ENCODE measurements at places on chromosomes 7 and 10.

- DNase-seq, result no peak
Observed at GRCh38 chr10:117741524-117741923, 199.0 kb downstream of the EMX2 start.

DNA sequence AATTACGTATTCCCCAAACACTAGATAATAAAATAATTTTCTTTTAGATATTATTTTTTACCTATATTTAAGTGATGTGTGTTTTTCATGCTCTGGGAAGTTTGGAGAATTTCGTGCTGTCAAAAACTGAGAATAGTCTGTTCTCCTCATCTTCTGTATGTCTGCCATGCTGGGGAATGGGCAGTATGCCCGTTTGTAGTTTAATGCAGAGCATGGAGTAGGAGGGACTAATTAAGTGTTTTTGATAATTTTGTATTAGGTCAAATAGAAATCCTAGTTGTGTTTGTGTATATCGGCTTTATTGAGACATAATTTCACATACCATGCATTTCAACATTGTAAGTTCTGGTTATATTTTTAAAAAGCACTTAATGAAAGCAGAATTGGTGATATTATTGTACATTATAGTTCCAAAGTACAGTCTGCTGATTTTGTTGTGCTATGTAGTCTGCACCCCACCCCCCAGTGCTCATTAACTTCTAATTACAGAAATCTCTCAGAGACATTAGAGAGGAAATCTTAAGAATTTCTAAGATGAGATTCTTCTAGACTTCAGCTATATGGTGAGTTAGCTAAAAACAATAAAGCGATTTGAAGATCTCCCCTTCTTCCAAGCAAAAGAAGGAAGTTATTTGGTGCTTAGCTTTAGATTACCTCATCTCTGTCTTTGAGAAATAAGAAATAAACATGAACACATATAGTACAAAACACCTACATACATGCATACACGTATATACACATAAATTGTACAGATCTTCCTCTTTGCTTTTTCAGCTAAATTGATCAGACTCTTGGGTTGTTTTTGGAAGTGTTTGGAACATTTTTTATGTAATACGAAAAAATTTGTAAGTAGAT lies 22.2 kb downstream of the ZRANB1 start:
- no peak for DNase-seq

DNA sequence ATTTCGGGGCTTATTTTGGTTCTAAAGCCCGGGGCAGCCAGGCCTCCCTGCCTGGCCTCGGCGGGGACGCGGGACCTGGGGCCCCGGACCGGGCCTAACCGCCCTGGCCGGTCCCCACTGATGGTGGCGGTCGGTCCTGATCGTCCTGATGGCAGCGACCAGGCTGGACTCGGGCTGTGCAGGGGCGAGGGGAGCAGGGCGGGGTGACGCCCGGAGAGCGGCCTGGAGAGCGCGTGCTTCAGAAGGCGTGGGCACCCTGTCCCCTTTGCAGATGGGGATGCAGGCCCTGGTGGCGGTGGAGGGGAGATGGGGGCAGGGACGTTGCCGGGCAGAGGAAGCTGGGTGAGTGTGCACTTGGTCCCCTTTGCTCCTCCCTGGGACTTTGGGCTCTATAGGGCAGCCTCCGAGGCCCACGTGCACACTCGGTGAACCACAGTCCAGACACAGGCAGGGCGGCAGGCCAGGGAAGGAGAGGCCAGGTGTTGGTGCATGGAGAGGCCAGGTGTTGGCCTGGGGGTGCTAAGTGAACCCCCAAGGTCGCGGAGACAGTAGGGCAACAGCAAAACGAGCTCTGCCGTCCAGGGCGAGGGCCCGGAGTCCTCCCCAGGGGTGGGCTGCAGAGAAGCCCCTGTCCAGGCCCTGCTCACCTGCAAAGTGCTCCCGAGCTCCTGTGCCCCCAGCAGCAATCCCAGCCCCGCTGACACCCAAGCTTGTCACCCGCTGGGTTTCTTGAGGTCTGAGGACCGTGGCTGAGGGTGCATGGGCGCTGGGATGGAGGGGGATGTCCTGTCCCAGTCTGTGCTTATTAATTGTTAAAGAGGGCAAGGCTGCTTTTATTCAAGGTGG lies 42.4 kb upstream of the FAM20C start:
- DNase-seq, result no peak

- peak; percentile 100 for DNase-seq
Observed at GRCh38 chr10:99395750-99396445, 34.5 kb downstream of the GOT1 start.

- no peak for DNase-seq
Observed at GRCh38 chr7:24764972-24765744, 7.9 kb upstream of the GSDME start.

DNA sequence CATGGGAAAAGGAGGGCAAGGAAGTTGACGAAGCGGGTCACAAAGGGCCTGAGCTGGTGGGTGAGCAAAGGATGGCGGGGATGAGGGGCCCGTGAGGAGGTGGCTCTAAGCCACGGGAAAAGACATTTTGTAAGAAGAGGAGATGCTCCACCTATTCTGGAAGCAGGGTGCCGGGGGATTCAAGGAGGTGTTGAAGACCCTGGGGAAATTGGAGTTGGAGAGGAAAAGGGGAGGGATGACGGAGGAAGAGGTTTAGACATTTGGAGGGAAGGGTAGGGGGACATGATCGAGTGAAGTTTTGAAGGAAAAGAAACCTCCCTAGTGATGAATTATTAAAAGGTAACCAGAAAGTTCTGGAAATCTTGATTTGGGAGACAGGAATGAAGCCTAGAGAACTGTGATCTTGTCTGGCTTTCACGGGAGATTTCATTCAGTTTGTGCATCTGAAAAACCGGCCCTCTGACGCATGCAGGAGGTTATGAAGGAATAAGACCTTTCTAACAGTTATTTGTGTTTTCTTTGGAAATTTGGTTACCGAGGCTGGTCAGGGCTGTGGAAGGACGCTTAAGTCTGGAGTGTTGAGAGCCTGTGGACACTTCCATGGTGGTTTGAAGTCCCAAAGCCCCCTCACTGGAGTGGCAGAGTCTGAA lies 1.4 kb downstream of the SMO start:
- DNase-seq, result no peak

- no peak for DNase-seq
Observed at GRCh38 chr7:156840134-156840533, 52.8 kb downstream of the LMBR1 start.

- no peak for DNase-seq
Observed at GRCh38 chr10:19791032-19791431, 25.2 kb upstream of the PLXDC2 start.

- DNase-seq, result no peak
Observed at GRCh38 chr10:31515819-31516402, 196.9 kb downstream of the ZEB1 start.

- DNase-seq, result no peak
Observed at GRCh38 chr7:17181482-17181881, 117.0 kb upstream of the AHR start.

GRCh38 chr10:119431034-119431772 lies 111.3 kb downstream of the RGS10 start:
- no peak for DNase-seq

- no peak for DNase-seq
Observed at GRCh38 chr10:123555616-123556015, 110.5 kb upstream of the GPR26 start.

DNA sequence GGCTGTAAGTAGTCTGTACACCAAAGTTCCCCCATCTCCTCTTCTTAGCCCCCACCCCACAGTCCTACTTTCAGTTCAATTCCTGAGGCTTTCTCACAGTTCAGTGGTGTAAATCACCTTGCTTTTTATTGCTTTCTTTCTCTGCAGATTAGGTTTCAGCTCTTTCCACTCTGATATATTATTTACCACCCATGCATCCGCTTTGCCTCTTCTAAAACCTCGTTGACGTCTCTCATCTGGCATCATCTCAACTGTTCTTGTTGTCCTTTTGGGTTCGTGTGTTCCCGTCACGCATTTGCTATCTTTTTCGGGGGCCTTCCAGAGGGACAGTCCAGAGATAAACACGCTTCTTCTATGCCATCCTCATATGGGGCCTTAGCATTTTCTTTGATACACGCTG lies 597.9 kb upstream of the DPP6 start:
- no peak for DNase-seq

- DNase-seq, result no peak
Observed at GRCh38 chr7:94170836-94171235, 166.7 kb upstream of the BET1 start.

GRCh38 chr10:51183783-51184182 lies 109.5 kb downstream of the PRKG1 start:
- DNase-seq, result no peak

DNA sequence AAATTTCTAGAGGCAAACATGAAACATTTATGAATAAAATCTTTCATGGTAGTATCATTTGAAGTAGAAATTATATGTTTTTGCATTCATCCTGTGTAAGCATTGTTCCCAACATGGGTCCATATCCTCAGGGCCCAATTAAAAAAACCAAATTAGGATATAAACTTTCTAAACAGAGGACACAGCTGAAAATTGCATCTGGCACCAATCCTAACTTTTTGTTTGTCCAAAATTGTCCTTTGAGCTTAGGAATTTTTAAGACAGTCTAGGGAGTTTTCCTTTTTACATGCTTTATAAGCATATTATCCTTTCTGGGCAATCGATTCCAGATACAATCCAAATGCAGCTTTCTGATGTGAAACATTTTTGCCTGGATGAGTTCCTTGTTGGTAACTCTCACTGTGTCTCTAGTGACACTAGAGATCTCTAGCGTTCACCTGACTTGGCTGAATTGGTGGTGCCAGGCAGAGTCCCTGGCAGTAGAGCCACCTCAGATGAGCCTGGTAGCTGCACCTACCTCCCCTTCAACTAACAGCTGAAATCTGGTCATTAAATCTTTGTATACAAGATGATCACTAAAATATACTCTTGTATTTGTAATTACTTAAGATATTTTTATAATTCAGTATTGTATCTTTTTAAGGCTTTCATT lies 137.6 kb upstream of the SAMD8 start:
- DNase-seq, result no peak

GRCh38 chr10:13659887-13660550 lies 73.3 kb downstream of the PRPF18 start:
- DNase-seq, result peak; percentile 34

DNA sequence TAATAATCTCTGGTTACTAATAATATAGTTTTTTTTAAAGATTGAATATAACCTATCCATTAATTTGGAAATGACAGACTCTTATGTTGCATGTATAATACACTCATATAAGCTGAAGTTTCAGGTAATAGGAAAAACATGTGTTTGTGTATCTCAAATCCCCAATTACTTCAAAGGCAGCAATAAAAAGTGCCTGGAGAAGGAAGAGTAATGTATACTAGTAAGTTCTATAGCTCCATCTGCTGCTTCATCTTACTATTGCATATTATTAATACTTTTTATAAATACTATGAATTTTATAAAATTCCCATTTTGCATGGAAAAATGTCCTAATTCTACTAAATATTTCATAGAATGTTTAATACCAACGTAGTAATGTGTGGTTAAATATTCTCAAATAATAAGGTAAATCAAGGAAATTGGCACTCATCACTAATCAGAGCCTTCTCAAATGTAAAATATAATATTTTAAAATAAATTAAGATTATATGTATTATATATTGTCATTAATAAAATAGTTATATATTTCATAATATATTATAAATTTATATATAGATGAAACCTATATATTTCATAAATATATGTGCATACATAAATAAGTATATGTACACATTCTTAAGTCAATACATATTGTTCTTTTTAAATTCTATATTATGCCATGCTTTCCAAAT lies 311.9 kb downstream of the HGF start:
- DNase-seq, result peak; percentile 55

- no peak for DNase-seq
Observed at GRCh38 chr7:22039670-22040069, 94.0 kb upstream of the CDCA7L start.

- DNase-seq, result no peak
Observed at GRCh38 chr7:45623157-45623556, 49.0 kb downstream of the ADCY1 start.

- no peak for DNase-seq
Observed at GRCh38 chr7:122546496-122546895, 152.4 kb downstream of the RNF133 start.

DNA sequence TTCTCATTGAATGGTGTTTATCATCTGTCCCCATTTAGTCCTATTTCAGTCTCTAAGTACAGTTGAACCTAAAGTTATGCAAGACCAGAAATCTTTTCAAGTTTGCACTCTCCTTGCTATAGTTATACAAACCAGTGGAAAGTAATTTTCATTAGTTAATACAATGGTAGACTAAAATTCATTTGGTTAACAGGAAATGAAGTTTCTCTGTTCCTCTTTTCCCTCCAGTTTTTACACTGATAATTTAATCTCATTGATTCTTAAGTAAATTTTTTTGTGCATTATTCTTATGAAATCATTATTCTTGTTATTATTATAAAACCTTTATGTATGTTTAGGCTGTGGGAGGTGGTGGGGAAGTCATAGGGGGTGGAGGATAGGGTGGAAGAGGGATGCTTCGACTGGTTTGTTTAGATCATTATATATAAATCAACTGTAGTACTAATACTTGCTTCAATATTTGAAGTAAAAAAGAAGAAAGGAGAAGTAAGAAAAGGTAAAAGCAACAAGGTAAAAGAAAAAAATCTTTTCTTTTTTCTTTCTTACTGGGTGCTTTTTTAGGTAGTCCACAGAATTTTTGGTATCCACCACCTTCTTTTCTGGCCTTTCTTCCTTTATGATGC lies 104.1 kb downstream of the GPR85 start:
- no peak for DNase-seq

- peak; percentile 70 for DNase-seq
Observed at GRCh38 chr7:20998309-20998708, 211.6 kb upstream of the SP8 start.

DNA sequence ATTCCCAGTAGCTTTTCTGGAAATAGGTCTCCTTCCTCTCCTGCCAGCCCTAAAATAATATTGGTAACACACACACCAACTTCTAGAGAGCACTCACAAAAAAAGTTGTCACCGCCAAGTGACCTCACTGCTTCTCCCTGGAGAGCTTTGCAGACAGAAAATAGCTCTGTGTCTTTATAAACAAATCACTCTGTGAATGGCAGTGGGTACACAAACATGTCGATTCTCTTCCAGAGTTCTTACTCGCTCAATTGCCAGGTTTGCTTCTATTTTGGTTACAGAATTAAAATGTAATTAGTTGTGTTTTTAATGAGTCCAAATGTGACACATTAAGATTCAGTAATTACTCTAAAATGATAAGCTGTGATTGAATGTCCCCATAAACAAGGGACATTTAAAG lies 649.2 kb upstream of the C7orf33 start:
- DNase-seq, result no peak

- no peak for DNase-seq
Observed at GRCh38 chr7:82389876-82390275, 53.7 kb downstream of the CACNA2D1 start.

- no peak for DNase-seq
Observed at GRCh38 chr7:47596502-47597202, 14.7 kb upstream of the TNS3 start.

GRCh38 chr7:151757274-151757673 lies 119.6 kb downstream of the PRKAG2 start:
- no peak for DNase-seq

DNA sequence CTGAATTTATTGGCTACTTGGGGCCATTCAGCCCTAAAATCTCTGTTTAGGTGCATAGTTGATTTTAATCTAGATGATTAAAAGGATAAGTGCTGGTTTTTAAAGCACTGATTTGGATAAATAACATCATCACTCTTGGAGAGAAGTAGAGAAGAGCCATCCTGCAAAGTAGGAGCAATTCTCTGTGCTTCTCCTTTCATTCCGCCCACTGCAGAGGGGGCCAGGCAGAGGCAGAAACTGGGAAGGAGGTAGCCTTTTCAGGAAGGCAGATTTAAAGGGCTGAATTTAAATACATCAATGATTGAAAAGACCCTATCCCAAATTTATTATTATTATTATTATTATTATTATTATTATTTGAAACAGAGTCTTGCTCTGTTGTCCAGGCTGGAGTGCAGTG lies 14.1 kb downstream of the MAP3K8 start:
- DNase-seq, result no peak

- DNase-seq, result no peak
Observed at GRCh38 chr7:141466151-141466904, 84.9 kb upstream of the AGK start.

Measured in kidney glomerular epithelial cell (primary cell).